ENCODE measurements at places on chromosomes 4 and X.

- DNase-seq = no peak
Measured at GRCh38 chr4:145302725-145303124, 122.3 kb upstream of the OTUD4 start.

DNA sequence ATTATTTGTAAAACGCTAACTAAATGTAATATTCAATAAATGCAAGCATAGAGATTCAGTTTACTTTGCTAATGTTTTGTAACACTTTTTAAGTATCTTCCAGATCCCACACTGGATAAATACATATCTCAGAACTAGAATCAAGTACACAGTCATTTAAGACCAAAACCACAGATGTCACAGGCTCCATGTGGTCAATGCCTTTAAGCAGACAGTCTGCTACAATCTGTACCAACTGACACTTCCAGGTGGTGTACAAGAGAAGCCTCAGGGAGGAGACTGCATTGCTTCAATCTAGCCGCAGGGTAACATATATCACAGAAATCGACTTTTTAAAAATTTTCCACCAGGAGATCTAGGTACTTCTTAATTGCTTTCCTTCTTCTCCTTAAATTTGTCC, 229.6 kb upstream of the DIAPH2 start:
- DNase-seq = no peak

- DNase-seq = no peak
Measured at GRCh38 chr4:174714393-174715211, 114.4 kb downstream of the GLRA3 start.

DNA sequence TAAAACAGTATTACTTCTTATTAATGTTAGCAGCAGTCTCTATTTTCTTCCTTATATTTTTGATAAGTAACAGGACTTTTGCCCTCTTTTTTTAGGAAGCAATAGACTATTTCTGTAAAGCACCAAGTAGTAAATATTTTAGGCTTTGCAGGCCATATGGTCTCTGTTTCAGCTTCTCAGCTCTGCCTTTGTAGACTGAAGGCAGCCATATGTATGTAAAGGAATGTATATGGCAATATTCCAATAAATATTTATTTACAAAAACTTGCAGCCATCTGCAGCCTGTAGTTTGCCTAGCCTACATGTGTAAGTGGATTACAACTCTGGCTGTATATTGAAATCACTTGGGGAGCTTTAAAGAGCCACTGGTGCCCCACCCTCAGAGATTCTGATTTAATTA, 15.0 kb downstream of the RADX start:
- DNase-seq = no peak

DNA sequence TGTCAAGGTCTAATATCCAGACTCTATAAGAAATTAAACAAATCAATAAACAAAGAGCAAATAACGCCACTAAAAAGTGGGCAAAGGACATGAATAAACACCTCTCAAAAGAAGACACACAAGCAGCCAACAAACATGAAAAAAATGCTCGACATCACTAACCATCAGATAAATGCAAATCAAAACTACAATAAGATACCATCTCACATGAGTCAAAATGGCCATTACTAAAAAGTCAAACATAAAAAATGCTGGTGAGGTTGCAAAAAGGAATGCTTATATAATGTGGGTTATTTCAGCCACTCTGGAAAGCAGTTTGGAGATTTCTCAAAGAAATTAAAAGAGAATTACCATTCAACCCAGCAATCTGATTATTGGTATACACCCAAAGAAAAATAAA, 481.1 kb downstream of the STPG2 start:
- DNase-seq = no peak

- DNase-seq = no peak
Measured at GRCh38 chr4:16667464-16667863, 231.0 kb downstream of the LDB2 start.

DNA sequence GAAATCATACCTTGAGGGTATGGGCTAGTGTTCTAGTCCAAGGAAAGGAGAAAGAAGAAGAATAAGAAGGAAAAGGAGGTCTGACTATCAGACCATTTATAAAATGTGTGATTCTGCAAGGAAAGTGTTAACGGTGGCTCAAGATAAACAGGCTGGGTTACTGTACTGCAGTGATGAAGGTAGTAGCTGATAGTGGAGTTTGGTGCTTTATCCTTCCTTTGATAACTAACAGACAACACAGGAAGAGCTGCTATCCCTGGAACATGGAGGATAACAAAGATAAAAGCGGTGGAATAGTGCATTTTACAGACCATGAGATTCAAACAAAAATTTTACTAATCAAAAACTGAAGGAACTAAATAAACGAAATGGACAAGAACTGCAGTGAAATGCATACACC, 2.6 kb downstream of the UNC5C start:
- DNase-seq = no peak
